ENCODE measurements at places on chromosomes 4 and X.
A peak's percentile ranks its signal among the peaks of the same experiment; 100 is the strongest.

DNA sequence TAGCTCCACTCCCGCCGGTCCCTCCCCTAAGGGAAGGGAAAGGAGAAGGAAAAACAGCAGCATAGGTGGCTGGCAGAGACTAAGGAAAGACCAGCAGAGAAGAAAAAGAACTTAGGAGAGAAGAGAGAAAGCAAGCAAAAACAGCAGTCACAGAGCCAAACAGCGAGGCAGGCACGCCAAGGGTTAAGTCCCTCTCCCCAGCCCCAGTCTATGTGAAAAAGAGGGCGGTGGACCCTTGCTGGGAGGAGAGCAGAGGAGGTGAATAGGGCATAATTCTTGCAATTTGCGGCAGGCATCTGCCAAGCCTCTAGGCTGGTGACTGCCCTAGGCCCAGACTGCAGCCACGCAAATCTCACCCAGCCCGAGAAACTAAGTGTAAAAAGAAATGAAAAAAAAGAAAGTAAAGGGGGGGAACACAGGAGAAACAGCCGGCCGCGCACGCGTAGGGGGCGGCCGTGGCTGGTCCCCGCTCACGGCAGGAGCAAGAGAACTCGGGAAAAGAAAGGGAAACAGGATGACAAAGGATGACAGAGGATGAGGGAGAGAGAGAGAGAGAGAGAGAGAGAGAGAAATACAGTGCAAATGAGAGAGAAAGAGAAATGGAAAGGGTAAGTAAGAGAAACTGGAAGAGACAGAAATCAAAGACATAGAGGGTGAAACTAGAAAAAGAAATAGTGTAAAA is 48.6 kb downstream of the MAGEA9 start:
- H3K36me3 ChIP-seq: no peaks in the 10 kb centered on the region
- no peak for DNase-seq
- H3K4me3 ChIP-seq: peak overlapping the region; percentile 14
- H3K27ac ChIP-seq: no peak overlapping the region

DNA sequence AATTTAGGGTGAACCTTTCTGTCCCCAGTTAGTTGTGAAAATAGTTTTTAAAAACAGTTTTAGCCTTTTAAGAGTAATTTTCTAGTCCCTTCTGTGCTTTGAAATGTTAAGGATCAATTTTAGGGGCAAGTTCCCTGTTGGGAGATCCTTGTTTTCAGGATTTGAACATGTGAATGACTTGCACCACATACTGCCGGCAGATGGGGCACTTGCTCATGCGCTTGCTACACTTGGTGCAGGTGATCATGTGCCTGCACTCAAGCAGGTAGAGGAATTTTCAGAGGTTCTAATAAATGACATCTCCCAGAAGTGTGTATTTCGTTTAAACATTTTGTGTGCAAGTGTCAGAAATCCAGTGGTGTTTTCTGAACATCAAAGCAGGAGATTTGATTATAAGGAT is 195.9 kb downstream of the CHM start:
- no peak for DNase-seq
- no peaks in the 10 kb centered on the region for H3K4me1 ChIP-seq
- no peaks in the 10 kb centered on the region for H3K27me3 ChIP-seq

GRCh38 chrX:65990702-65991101 is 49.2 kb downstream of the VSIG4 start:
- no peak overlapping the region for H3K27ac ChIP-seq
- H3K36me3 ChIP-seq: no peaks in the 10 kb centered on the region
- H3K4me1 ChIP-seq: peaks cover 3% of the 10 kb centered on the region
- H3K27me3 ChIP-seq: no peaks in the 10 kb centered on the region

DNA sequence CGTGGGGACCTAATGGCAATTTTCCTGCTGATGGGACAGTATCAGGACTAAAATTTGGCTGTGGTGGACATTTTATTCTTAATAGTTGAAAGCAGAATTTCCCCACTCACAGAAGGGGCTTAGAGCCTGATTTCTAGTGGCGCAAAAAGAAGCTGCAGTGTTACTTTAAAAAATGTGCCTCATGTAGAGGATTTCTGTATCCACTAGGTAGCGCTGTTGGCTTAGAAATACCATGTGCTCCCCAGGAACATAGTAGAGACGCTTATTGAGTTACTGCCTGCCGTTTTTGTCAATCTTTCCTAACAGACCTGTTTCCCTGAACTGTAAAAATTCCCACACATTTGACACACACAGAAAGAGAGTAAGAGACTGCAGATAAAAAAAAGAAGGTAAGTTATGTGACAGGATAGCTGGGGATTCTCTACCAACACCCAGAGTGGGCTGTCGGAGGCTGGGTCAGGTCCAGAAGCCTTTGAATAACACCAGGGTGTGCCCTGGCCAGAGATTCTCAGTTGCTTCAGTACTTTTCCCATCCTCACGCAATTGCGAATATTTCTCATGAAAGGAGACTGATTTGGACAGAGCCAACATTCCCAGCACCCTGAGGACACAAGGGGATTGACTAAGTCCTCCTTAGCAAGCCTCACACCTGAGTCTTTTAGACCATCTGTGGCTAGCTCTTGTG is 88.4 kb downstream of the ZXDA start:
- H3K27me3 ChIP-seq: no peaks in the 10 kb centered on the region
- no peak overlapping the region for H3K27ac ChIP-seq
- peak; percentile 8 for DNase-seq
- H3K4me3 ChIP-seq: no peak overlapping the region
- no peaks in the 10 kb centered on the region for H3K36me3 ChIP-seq

GRCh38 chr4:154457471-154457870 is 34.1 kb downstream of the DCHS2 start:
- H3K27me3 ChIP-seq: no peaks in the 10 kb centered on the region
- no peaks in the 10 kb centered on the region for H3K4me1 ChIP-seq
- H3K36me3 ChIP-seq: no peaks in the 10 kb centered on the region
- no peak for DNase-seq

DNA sequence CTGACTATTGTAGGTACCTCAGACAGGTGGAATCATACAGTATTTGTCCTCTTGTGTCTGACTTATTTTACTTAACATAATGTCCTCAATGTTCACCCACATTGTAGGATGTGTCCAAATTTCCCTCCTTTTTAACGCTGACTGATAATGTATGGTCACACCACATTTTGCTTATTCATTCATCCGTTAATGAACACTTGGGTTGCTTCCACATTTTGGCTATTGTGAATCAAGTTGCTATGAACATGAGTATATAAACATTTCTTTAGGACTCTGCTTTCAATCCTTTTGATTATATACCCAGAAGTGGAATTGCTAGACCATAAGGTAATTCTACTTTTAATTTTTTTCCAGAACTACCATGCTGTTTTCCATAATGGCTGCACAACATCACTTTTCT is 87.0 kb upstream of the NDP start:
- DNase-seq: no peak
- no peaks in the 10 kb centered on the region for H3K36me3 ChIP-seq
- H3K4me1 ChIP-seq: no peaks in the 10 kb centered on the region
- H3K4me3 ChIP-seq: no peak overlapping the region
- H3K27me3 ChIP-seq: no peaks in the 10 kb centered on the region
- H3K27ac ChIP-seq: no peak overlapping the region

- H3K36me3 ChIP-seq: no peaks in the 10 kb centered on the region
- no peak overlapping the region for H3K27ac ChIP-seq
- no peaks in the 10 kb centered on the region for H3K27me3 ChIP-seq
- H3K4me3 ChIP-seq: no peak overlapping the region
Measured at GRCh38 chr4:144903953-144904711, 193.9 kb downstream of the ANAPC10 start.

GRCh38 chr4:11402192-11402591 is 26.5 kb downstream of the HS3ST1 start:
- H3K4me1 ChIP-seq: no peaks in the 10 kb centered on the region
- peaks cover 15% of the 10 kb centered on the region for H3K36me3 ChIP-seq
- no peak overlapping the region for H3K27ac ChIP-seq
- no peaks in the 10 kb centered on the region for H3K27me3 ChIP-seq
- H3K4me3 ChIP-seq: no peak overlapping the region

- no peak overlapping the region for H3K4me3 ChIP-seq
- no peaks in the 10 kb centered on the region for H3K4me1 ChIP-seq
- no peaks in the 10 kb centered on the region for H3K36me3 ChIP-seq
- H3K27ac ChIP-seq: no peak overlapping the region
Measured at GRCh38 chrX:100871594-100872560, 2.3 kb downstream of the NOX1 start.

- DNase-seq: no peak
- H3K4me1 ChIP-seq: no peaks in the 10 kb centered on the region
- H3K4me3 ChIP-seq: no peak overlapping the region
- no peaks in the 10 kb centered on the region for H3K36me3 ChIP-seq
- no peak overlapping the region for H3K27ac ChIP-seq
- peaks cover 50% of the 10 kb centered on the region for H3K27me3 ChIP-seq
Measured at GRCh38 chrX:107450823-107451509, 1.5 kb downstream of the FRMPD3 start.

- no peaks in the 10 kb centered on the region for H3K4me1 ChIP-seq
- H3K4me3 ChIP-seq: no peak overlapping the region
- no peaks in the 10 kb centered on the region for H3K36me3 ChIP-seq
- no peaks in the 10 kb centered on the region for H3K27me3 ChIP-seq
- H3K27ac ChIP-seq: no peak overlapping the region
Measured at GRCh38 chr4:144223661-144224060, 83.1 kb upstream of the GYPA start.

- no peak overlapping the region for H3K4me3 ChIP-seq
- H3K4me1 ChIP-seq: peaks cover 7% of the 10 kb centered on the region
- DNase-seq: peak; percentile 77
- no peaks in the 10 kb centered on the region for H3K27me3 ChIP-seq
Measured at GRCh38 chr4:95155759-95156451, 392.9 kb downstream of the UNC5C start.

DNA sequence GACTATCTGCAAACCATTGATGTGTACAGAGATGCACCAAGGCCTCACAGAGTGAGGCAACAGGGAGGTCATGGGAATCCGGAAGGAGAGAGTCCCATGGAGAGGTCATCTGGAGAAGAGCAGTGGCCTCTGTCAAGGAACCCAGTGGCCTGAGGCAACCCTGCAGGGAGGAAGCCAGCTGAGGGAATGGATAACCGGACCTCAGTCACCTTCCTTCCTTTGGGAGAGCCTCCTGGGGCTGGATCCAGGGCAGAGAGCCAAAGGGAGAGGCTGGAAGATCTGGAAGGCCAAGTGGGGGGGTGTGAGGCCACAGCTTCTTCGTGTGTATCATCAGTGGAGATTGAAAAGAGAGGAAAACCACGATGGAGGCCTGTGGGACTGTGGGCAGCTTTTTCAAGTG is 24.3 kb upstream of the CD38 start:
- H3K4me1 ChIP-seq: peaks cover 37% of the 10 kb centered on the region
- no peak for DNase-seq
- H3K4me3 ChIP-seq: peak overlapping the region; percentile 0
- H3K27ac ChIP-seq: peak overlapping the region; percentile 86
- no peaks in the 10 kb centered on the region for H3K27me3 ChIP-seq

- peaks cover 3% of the 10 kb centered on the region for H3K36me3 ChIP-seq
- H3K27me3 ChIP-seq: peaks cover 74% of the 10 kb centered on the region
- H3K27ac ChIP-seq: no peak overlapping the region
- H3K4me3 ChIP-seq: peak overlapping the region; percentile 57
- DNase-seq: no peak
Measured at GRCh38 chr4:183100298-183100599, 1.2 kb downstream of the WWC2 start.

GRCh38 chr4:105462576-105462975 is 11.3 kb downstream of the PPA2 start:
- no peaks in the 10 kb centered on the region for H3K27me3 ChIP-seq
- H3K4me1 ChIP-seq: no peaks in the 10 kb centered on the region
- H3K27ac ChIP-seq: no peak overlapping the region

DNA sequence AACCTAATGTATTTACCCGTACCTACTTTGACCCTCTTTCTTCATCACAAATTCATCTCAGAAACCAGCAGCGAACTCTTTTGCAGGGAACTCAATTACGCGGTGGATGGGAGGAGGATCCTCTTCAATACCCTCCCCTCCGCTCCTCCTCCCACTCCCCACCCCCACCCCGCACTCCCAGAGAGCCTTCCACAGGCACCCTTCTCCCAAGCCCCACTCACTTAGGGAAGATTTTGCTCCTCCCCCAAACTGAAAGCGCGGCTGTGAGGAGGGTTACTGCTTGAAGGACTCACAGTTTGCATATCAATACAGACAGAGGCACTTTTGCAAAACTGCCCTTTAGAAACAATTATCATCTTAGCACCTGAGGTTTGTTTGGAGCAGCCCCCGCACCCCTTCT is 960 bp upstream of the IL1RAPL1 start:
- no peaks in the 10 kb centered on the region for H3K4me1 ChIP-seq
- no peak overlapping the region for H3K27ac ChIP-seq
- no peak for DNase-seq
- H3K4me3 ChIP-seq: no peak overlapping the region
- H3K36me3 ChIP-seq: no peaks in the 10 kb centered on the region

- no peaks in the 10 kb centered on the region for H3K27me3 ChIP-seq
- no peaks in the 10 kb centered on the region for H3K36me3 ChIP-seq
- no peak overlapping the region for H3K4me3 ChIP-seq
Measured at GRCh38 chr4:73272816-73273215, 14.2 kb upstream of the ANKRD17 start.

GRCh38 chrX:64169988-64170387 is 35.5 kb downstream of the AMER1 start:
- no peak overlapping the region for H3K27ac ChIP-seq
- no peaks in the 10 kb centered on the region for H3K36me3 ChIP-seq
- H3K27me3 ChIP-seq: no peaks in the 10 kb centered on the region
- H3K4me3 ChIP-seq: no peak overlapping the region
- no peaks in the 10 kb centered on the region for H3K4me1 ChIP-seq

DNA sequence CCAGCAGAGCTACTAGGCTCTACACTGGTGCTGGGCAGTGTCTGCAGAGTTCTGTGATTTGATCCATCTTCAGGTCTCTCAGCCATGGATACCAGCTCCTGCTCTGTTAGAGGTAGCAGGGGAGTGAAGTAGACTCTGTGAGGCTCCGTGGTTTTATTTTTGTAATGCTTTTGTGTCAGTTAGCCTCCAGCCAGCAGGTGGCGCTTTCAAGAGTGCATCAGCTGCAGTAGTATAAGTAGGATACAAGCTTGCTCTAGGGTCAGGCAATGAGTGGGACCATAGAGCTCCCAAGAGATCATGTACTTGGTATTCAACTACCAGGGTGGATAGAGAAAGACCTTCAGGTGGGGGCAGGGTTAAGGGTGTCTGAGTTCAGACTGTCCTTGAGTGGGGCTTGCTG is 362.5 kb upstream of the TRAM1L1 start:
- no peaks in the 10 kb centered on the region for H3K27me3 ChIP-seq
- no peaks in the 10 kb centered on the region for H3K36me3 ChIP-seq
- no peak overlapping the region for H3K27ac ChIP-seq
- H3K4me3 ChIP-seq: no peak overlapping the region
- no peak for DNase-seq
- H3K4me1 ChIP-seq: no peaks in the 10 kb centered on the region

- H3K27me3 ChIP-seq: no peaks in the 10 kb centered on the region
- no peak overlapping the region for H3K4me3 ChIP-seq
- no peak for DNase-seq
- no peaks in the 10 kb centered on the region for H3K36me3 ChIP-seq
- no peak overlapping the region for H3K27ac ChIP-seq
- no peaks in the 10 kb centered on the region for H3K4me1 ChIP-seq
Measured at GRCh38 chr4:21203416-21203815, 503.2 kb downstream of the PACRGL start.

GRCh38 chrX:68865300-68865699 is 36.5 kb downstream of the EFNB1 start:
- no peaks in the 10 kb centered on the region for H3K36me3 ChIP-seq
- no peak for DNase-seq
- no peak overlapping the region for H3K4me3 ChIP-seq
